Stimulated activated naive CD4-positive, alpha-beta T cell (primary cell): ENCODE measurements at places on chromosomes 1 and 21.
A peak's percentile ranks its signal among the peaks of the same experiment; 100 is the strongest.

GRCh38 chr1:171983584-171983983, 142.3 kb downstream of the DNM3 start:
- no peak for DNase-seq

DNA sequence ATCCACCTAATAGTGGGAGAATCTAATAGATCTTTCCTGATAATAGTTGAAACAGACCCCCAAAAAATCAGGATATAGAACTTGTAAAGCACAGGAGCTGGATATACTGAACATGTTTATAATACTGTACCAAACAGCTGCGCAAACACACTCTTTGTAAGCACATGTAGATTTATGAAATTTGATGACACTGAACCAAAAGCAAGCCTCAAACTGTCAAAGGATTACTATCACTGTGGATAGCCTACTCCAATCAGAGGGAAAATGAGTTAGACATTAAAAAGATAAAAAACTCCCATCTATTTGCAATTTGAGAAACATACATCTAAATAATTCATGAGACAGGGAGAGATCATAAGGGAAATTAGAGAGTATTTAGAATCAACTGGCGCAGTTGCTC, 26.1 kb downstream of the RCAN3 start:
- no peak for DNase-seq

- DNase-seq, result no peak
These were observed 481 bp downstream of the CCDC163 start for GRCh38 chr1:45499415-45499769.

- DNase-seq, result no peak
These were observed 17.9 kb upstream of the RGS18 start for GRCh38 chr1:192140382-192140781.

DNA sequence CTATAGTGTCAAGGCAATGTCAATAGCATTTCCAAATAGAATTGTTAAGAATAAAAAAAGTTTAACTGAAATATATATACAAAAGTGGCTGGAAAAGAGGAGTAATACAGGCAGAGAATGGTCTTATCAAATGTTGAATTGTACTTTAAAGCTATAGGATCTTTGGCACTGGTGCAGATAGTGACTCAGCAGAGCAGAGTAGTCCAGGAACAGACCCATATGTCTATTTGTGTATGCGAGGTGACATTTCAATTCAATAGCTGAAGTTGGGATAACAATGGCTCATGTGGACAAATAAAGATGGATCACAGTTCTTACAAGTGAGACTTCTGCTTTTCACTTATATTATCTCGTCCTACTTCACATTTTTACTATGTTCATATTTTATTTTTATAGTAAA, 543.0 kb upstream of the B3GALT2 start:
- no peak for DNase-seq

- DNase-seq, result no peak
These were observed 41.0 kb upstream of the LIN9 start for GRCh38 chr1:226349801-226350518.

DNA sequence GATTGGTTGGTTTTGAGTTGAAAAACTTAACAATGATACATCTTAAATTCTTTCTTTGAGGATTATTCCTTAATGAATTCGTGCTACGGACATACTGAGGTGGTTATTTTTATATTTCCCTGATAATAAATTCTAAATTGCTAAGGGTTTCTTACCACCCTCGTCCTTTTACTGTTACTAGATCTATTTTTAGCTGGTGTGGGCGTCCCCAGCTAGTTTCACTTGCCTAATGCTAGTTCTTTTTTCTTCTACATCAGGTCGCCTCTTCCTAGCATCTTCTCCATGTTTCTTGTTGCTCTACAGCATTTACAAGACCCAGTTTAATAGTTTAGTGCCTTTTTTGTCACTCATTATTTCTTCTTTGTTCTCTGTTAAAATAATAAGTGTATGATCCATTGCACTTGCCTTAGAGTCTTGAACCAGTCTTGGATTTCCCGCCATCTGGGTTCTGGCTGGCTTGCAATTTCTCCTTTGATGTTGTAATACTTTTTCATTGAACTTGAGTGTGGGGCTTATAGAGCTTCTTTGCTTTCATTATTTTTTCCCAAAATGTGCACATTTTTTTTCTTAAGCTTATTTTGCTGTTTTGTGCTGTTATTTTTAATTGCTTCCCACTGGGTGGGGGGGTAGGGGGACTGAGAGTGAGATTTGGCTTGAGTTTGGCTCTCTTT, 677 bp upstream of the HSD11B1 start:
- DNase-seq, result no peak

GRCh38 chr1:203776636-203777035, 11.7 kb downstream of the LAX1 start:
- no peak for DNase-seq

DNA sequence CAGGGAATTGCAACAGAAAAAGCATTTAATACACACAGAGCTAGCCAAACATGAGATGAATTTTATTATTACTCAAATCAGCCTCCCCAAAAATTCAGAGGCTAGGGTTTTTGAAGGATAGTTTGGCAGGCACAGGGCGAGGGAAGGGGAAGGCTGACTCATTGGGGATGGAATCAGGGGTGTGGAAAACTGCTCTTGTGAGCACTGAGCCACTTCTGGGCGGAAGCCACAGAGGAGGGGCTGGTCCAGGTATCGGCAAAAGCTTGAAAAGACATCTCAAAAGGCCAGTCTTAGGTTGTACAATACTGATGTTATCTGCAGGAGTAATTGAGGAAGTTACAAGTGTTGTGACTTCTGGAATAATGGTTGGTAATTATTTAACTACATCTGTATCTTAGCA, 109.4 kb downstream of the TLR5 start:
- DNase-seq, result no peak

- no peak for DNase-seq
These were observed 34.1 kb upstream of the PKN2 start for GRCh38 chr1:88649932-88650331.

DNA sequence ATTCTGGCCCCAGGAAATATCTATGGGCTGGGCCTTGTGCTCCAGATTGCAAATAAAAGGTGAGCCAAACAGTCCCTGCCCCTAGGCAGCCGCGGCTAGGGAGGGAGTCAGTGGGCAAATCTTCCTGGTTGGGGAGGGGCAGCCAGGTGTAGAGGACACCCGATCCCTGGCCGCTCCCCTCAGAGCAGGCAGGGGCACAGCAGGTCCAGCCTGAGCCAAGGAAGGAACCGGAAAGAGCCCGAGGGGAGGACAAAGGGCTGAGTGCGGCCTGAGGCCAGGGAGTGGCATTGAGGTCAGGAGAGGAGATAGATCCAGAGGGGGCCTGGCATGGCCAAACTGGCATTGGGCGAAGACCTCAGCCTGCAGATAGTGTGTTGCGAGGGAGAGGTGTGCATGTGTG, 36.6 kb upstream of the ARF1 start:
- no peak for DNase-seq

DNA sequence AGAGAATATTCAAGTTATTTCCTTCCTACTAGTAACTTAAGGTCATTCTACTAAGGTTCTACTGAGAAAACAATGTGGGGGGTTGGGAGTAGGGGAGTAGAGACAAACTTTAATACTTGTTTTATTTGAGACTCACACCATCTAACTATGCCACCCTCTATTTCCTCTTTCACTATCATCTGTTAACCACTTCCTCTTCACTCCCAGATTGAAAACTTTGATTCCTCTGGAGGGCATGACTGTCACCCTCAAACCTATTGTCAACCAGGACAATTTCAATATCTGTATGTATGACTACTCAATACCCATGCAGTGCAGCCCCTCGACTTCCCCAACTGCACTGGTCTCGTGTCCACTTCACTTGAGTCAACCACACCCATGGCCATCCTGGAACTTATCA, 165.6 kb upstream of the POGK start:
- DNase-seq, result no peak

DNA sequence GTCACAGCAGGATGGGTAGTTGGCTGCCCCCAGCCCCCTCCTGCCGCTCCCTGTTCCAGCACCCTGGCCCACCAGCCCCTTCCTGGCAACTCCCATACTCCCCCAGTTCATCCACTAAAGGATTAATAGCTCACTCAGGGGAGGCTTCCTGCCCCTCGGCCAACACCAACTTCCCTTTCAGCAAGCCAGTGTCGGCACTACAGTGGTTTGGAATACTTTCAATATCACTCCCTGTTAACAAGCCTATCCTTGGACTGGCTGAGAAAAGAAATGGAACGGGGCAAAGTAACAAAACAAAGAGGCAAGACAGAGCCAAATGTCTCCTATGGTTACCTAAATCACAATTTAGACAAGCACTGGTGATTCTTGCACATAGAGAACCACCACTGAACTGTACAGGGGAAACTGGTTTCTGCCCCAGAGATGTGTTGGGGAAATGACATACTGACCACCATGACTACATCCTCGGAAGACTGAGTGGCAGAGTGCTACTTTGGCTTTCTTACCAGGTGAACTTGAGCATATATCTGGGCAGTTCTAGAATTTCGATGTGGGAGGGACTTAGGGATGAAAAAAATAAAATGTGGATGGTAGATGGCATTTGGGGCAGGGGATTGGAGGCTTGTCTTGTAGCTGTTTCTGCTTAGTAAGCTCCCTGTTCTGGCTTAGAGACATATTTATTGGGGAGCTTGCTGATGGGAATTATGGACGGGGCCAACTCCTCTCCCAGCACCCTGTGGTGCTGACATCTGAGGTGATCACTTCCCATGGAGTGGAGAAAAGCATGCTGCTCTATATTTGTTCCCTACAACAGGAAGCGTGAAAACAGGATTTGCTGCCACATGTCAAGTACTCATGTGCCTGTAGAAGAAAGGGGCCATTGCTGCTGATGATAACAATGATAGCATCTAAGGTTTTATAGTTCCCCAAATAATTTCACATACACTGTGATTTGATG, 7.1 kb upstream of the CAPN2 start:
- DNase-seq, result no peak

DNA sequence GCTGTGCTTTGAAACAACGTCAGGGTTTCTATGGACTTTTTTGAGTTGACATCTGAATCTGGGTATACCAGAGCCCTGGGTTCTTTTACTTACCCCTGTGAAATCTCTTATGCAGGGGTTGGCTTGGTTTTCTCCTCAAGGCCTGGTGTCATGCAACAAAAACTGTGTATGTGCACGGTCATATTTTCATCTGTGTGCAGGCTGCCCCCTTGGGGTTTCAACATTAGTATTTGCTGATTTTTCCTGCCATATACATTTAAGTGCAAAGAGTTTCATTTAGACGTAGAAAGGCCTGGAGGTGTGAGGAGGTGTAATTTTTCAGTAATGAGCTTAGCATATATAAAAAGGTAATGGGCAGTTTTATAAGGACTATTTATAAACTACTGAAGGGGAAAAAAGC, 22.0 kb upstream of the ZBTB18 start:
- no peak for DNase-seq

- peak; percentile 0 for DNase-seq
These were observed 9.9 kb upstream of the CFHR2 start for GRCh38 chr1:196933531-196934189.
